ENCODE measurements at places on chromosomes 1 and 21.
A peak's percentile ranks its signal among the peaks of the same experiment; 100 is the strongest.

DNA sequence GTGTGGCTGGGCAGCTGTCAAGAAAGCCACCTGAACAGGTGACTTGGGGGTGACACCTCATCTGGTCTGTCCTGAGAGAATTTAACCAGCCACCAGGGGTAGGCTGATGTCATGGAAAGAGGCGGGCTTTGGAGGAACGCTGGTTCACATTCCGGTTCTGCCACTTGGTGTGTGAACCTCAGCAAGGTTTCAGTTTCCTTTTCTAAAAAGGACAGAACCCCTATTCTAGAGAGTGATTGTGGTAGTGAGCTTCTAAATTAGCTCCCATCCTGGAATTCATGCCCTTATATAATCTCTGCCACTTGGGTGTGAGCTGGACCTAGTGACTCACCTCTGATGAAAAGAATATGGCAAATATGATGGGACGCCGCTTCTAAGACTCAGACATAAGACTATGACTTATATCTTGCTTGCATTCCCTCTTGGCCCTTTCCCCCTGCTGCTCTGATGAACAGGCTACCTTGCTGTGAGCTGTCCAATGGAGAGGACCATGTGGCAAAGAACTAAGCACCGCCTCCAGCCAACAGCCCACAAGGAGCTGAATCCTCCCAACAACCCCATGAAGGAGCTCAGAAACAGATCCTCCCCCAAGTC is 332.1 kb downstream of the RRAGC start:
- peak; percentile 51 for DNase-seq

- DNase-seq = no peak
These were observed 73.2 kb downstream of the GRIK3 start for GRCh38 chr1:36961062-36961615.

DNA sequence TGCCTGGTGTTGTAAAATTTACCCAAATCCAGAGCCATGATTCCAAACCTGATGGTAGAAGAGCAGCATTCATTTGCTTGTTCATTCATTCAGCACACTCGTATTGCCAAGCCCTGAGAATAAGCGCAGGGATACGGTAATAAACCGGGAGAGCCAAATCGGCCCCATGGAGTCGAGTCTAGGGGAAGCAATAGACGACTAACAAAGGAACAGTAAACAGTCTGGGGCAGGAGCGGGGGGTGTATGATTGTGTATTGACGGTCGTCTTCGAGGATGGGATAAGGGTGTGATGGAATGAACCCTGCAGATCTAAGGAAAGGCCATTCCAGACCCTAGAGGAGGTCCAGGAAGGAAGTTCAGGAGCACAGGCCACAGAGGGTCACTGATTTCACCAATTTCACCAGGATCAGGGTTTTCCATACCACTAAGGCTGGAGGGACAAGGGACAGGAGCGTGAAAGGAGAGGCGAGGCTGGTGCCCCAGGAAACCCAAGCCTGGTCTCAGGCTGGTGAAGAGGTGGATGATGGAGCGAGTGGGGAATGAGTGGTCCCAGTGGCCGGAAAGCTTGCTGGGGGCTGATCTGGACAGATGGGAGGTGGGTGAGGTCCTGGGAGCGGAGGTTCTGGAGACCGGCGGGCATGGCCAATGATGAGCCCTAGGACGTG is 61.1 kb upstream of the PDE9A start:
- DNase-seq = no peak

- no peak for DNase-seq
These were observed 173.0 kb upstream of the LMO4 start for GRCh38 chr1:87155648-87156047.

GRCh38 chr21:16370186-16370585 is 640.4 kb downstream of the USP25 start:
- DNase-seq = no peak

DNA sequence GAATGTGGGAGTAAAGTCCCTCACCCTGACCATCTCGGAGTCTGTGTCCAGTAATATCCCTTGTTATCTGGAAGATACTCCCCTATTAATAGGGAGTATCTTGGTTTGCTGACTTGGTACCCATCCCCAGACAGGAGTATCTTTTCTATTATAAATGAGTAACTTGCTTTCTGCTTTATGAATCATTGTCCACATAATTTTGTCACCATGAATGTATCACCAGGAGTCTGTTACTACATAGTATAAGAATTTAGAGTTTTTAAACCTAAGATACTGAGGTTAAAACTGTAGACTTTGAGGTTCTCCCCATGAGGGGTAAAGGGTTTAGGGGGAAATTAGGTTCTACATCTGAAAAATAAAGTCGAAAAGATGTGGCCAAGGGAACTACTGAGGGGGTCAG is 175.6 kb downstream of the FCRL5 start:
- DNase-seq = no peak

DNA sequence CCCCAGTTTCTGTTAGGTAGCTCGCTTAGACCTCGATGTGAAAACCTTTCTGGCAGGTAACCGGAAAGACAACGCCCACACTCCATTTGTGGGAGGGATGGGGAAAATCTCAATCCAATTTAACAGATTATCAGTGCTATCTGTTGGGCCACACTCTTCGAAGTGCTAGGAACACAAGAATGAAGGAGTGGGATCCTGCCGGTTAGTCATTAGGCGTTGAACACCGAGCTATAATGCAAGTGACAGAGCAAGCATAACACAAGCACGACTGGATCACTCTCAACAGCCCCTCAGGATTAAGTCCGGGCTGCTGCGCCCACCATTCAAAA is 531 bp downstream of the SNIP1 start:
- no peak for DNase-seq

- peak; percentile 45 for DNase-seq
These were observed 28.5 kb upstream of the PKP1 start for GRCh38 chr1:201254625-201255478.

DNA sequence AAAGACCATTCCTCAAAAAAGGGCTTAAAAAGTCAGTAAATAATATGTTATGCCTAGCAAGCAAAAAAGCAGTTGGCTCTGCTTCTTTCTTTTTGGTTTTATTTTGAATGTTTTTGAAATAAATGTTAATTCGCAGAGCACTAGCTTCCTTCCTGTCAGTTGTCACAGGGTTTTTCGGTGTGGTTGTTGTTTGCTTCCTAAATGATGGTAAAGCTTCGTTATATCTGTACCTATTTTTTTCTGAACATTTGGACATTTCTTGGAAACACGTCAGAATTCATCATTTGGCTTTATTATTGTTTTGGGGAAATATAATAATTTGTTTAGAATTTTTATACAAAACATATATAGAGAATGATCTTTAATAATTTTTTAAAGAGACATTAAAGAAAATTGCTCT is 351.9 kb upstream of the SGIP1 start:
- no peak for DNase-seq

DNA sequence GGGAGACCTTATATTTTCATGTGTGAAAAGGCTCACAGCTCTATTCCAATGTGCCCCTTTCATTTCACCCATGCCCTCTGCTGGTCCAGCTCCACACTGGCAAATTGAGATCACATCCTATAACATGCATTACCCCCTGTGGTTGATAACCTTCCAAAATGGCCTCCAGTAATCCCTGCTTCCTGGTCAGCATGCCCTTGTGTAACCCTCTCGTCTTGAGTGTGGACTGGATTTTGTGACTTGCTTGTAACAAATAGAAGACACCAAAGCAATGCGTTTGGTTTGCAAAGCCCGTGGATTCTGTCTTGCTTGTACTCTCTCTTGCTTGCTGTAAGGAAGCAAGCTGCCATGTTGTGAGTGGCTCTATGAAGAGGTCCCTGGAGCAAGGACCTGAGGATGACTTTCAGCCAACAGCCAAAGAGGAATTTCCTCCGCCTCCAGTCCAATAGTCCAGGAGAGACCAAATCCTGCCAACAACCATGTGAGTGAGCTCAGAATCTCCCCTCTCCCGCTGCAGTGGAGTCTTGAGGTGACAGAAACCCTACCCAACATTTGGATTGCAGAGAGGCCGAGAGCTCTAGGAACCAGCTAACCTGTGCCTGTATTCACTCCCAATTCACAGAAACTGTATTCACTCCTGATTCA is 17.4 kb downstream of the KCNA10 start:
- DNase-seq = no peak

GRCh38 chr1:94142022-94142421 is 21.1 kb upstream of the ABCA4 start:
- DNase-seq = no peak

GRCh38 chr1:197341626-197342025 is 73.6 kb downstream of the CRB1 start:
- no peak for DNase-seq

GRCh38 chr21:25329227-25329825 is 278.0 kb downstream of the MRPL39 start:
- DNase-seq = no peak

- DNase-seq = no peak
These were observed 632.7 kb upstream of the NR5A2 start for GRCh38 chr1:199394856-199395255.

- DNase-seq = no peak
These were observed 11.1 kb upstream of the CHI3L1 start for GRCh38 chr1:203197625-203198024.
